IMR-90 (cell line): ENCODE measurements at places on chromosomes 1 and 21. TPM values are rescaled to one million over a fixed set of nuclear protein-coding genes. Genes with fewer than 3 reads are reported as not detected.

Gene APH1A
- total RNA-seq = 61.9 and 62.0 TPM in 2 replicates

Gene ACTL8
- total RNA-seq = under 0.01 and 0.28 TPM in 2 replicates

Gene CA14
- total RNA-seq = not detected in 2 replicates

Gene LENEP
- total RNA-seq = not detected in 2 replicates
